ENCODE measurements at places on chromosomes 16 and 17. TPM values are rescaled to one million over a fixed set of nuclear protein-coding genes. Genes with fewer than 3 reads are reported as not detected.

Gene KRTAP4-9
- not detected for total RNA-seq

- DNase-seq: no peak
These were observed 2.6 kb downstream of the MFSD11 start for GRCh38 chr17:76740329-76741118.

- no peak for DNase-seq
These were observed 184.1 kb upstream of the ZFHX3 start for GRCh38 chr16:73231944-73232554.

GRCh38 chr16:81992859-81993258, 18.4 kb downstream of the SDR42E1 start:
- no peak for DNase-seq

DNA sequence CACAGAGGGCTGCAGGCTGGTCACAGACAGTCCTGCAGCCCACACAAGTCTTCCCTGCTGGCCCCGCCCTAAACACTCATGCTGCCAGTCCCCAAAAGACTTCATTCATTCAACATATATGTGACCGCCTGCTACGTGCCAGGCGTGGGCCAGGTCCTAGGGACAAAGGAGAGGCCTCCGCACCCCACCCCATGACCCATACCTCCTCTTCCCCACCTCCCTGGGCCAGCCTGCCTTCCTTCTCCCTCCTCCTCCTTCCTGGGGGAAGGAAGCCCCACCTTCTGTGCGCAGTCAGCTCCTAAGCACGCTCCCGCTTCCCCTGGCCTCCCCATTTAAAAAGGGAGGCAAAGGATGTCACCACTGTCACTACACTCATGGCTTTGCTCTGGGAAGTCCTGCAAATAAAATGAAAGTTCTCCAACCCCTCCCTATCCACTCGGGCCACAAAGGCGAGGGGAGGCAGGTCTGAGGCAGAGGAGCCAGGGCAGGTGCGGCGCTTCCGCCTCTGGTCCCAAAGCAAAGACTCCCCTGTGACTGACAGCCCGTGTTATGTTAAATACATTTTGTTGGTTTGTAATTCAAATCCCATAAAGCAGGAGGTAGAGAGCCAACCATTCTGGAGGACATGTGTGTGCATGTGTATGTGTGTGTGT, 9.0 kb downstream of the DNAAF8 start:
- DNase-seq: no peak

DNA sequence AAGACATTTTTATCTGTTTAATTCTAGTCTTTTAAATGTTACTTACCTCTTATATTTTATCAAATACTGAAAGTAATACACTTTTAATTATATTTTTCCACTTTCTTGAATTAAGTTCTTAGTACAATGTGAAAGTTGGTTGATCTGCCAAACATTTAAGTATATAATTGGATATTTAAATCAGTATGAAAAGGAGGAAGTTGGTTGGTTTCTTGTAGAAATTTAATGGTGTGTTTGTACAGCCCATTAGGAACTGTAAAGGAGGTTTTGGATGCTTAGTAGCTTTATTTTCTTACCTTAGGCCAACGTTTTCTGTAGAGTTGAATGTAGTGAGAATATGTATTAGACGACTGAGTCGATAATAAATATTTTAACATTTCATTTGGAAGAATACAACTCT, 5.4 kb downstream of the NFATC3 start:
- no peak for DNase-seq
